ENCODE measurements at places on chromosomes 6 and 20.

GRCh38 chr6:149166336-149166735 lies 151.2 kb upstream of the TAB2 start:
- no peak for DNase-seq

GRCh38 chr6:96687121-96687520 lies 124.2 kb downstream of the FHL5 start:
- DNase-seq, result no peak

DNA sequence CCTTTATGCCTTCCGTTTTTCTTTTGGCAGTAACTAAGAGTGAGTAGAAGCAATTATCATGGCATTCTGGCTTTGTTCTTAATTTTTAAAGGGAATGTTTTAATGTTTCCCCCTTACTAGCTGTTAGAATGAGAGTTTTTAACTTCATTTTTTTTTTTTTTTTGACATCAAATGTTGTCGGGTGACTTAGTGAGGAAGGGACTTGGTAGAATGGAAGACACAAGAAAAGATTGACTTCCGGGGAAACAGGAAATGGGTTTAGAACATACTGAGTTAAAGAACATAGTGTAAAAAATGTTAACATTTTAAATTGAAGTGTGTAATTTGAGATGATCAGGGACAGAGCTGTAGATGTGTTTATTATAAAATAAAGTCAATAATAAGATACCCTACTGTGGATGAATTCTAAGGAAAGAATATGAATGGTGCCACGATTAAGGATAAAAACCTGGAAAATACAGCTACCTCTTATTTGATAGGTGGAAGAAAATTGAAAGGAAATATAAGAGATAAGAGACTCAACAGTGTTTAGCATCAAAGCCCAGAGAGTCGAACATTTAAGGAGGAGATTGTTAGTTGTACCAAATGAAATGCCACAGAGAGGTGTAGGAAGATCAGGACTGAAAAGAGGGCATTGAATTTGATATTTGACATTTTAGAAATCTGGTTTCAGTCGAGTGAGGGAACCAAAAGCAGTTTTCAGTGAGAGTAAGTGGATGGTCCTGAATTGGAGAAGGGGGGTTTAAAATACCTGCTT lies 9.4 kb downstream of the HSF2 start:
- DNase-seq, result no peak

GRCh38 chr6:24827970-24828369 lies 29.3 kb upstream of the ARMH2 start:
- DNase-seq, result no peak

DNA sequence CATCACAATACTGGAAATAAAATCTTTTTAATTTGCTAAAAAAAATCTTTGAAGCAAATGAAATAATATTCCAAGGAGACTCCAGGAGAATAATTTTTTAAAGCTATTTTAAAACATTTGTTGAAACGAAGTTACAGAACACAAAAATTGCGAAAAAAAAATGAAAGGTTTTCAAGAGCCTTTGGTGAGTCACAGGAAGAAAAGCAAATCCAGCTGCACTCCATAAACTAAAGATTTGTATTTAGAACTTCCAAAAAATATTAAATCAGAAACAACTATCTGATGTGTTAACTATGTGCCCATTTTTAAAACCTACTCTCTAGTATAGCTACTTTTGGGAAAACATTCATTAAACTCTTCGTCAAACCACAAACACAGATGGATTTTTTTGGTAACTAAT lies 23.6 kb downstream of the PDSS2 start:
- DNase-seq, result no peak
